ENCODE measurements at places on chromosomes 7 and 10. TPM values are rescaled to one million over a fixed set of nuclear protein-coding genes. Genes with fewer than 3 reads are reported as not detected.

DNA sequence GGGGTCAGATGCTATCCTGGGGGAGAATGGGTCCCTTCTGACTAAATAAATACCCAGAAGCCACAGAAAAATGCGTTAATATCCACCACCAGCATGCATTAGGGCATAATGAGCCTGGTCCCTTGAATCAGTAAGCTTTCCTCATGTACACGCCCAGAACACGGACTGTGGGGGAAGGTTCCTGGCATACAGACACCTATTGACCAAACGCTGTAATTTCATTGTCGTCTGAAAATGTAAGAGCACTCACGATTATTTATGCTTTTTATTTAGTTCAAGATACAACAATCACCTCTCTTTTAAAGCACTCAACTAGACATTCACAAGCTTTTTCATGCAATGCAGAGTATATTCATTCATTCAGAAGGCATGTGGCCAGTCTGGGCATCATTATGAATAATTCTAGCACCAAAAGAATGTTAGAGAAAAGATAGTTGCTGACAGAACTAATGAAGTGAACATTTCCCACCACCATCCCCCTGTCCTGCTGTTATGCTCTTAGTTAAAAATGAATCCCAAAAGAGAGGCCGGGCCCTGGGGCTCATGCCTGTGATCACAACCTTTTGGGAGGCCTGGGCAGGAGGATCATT lies 101.0 kb downstream of the SVIL start:
- DNase-seq: no peak

Gene ADAM22
- 0.33 TPM for polyA plus RNA-seq

GRCh38 chr7:137408126-137408525 lies 64.6 kb upstream of the PTN start:
- DNase-seq: no peak

Gene GNG11
- polyA plus RNA-seq: 92.3 TPM

Gene ANKRD22
- not detected for polyA plus RNA-seq

Gene CCL24
- polyA plus RNA-seq: not detected

GRCh38 chr10:14379556-14380280 lies 49.0 kb upstream of the FRMD4A start:
- DNase-seq: no peak

DNA sequence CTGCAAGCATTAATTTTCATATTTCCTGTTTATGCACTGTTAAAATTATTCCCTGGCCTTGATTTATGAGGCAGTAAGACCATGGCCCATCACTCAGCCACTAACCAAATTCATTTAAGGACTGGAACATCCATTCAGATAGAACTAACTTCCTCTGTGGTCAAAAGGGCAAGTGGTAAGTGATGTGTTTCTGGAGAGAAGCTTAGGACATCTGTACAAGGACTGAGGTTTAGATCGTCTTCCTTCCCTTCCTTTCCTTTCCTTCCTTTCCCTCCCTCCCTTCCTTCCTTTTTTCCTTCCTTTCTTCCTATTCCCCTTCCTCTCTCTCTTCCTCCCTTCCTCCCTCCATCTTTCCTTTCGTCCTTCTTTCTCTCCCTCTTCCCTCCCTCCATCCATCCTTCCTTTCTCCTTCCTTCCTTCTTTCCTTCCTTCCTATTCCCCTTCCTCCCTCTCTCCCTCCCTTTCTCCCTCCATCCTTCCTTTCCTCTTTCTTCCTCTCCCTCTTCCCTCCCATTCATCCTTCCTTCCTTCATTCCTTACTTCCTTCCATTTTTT lies 1019.4 kb downstream of the TYW1 start:
- no peak for DNase-seq

Gene PILRB
- polyA plus RNA-seq: 47.9 TPM

GRCh38 chr7:78562191-78562590 lies 763.6 kb downstream of the PHTF2 start:
- no peak for DNase-seq

GRCh38 chr7:28761505-28761904 lies 196.6 kb downstream of the TRIL start:
- no peak for DNase-seq

Gene LRRD1
- not detected for polyA plus RNA-seq

Data from endothelial cell of umbilical vein (primary cell).